ENCODE measurements at places on chromosomes 6 and 20. TPM values are rescaled to one million over a fixed set of nuclear protein-coding genes. Genes with fewer than 3 reads are reported as not detected.

The ARFRP1 gene
- 78.9 TPM for total RNA-seq

- DNase-seq = no peak
Measured at GRCh38 chr6:170098428-170099170, 192.3 kb downstream of the DLL1 start.

DNA sequence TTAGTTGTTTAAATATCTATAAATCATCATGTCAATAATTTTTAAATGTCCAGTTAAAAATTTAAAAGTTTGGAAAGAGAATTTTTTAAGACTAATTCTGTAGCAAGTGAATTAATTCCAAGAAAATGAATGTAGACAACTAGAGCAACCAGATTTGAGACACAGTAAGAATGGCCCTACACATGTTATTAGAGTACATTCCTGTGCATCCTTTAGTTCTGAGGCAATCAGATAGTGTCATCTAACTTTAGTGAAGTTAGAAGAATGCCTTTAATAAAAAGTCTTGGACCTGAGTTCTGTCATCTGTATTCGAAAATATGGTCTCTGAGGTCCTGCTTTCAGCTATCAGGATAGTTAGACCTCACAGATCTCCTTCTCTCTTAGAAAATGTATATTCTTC, 63.7 kb downstream of the HIVEP2 start:
- no peak for DNase-seq

GRCh38 chr6:131134220-131134979, 867 bp upstream of the AKAP7 start:
- no peak for DNase-seq

The THBD gene
- 0.49 TPM for total RNA-seq

- peak; percentile 39 for DNase-seq
Measured at GRCh38 chr6:109073344-109074132, 21.1 kb downstream of the SESN1 start.

The ULBP3 gene
- 0.38 TPM for total RNA-seq

The PHACTR3 gene
- total RNA-seq = not detected
